Stimulated activated CD4-positive, alpha-beta T cell treated with anti-CD3 and anti-CD28 coated beads, Interleukin-1b, Interleukin-23, amount 100 ng/mL, for 1 hour (primary cell): ENCODE measurements at places on chromosomes 13 and 19.

DNA sequence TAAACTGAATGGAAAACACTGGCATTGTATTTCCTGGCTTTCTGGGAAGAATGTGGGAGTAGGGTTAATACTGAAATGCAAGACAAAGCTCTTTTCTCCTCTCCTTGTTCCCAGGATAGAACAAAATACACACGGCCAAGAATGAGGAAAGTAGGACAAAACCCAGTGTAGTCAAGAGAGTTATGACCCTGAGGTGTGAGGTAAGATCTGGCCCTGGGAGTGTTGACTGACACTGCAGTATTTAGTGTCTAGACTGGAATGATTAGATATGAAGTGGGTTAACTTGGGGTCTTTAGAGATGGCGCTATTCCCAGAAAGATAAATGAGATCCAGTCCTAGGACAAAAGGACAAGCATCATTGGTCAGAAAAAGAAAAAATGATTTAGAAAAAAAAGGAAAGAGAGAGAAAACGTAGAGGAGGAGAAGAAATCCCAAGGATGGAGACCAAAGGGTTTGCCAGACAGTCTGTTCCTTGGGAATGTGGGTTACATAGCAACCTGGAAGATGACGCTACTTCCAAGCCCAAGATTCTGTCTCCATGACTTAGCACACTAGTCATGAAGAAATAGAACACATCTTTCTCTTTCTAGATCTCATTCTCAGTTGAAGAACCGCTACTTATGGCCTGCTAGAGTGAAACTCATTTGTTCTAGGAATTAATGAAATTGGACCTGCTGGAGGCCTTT is 543.6 kb upstream of the GPC6 start:
- DNase-seq, result no peak

DNA sequence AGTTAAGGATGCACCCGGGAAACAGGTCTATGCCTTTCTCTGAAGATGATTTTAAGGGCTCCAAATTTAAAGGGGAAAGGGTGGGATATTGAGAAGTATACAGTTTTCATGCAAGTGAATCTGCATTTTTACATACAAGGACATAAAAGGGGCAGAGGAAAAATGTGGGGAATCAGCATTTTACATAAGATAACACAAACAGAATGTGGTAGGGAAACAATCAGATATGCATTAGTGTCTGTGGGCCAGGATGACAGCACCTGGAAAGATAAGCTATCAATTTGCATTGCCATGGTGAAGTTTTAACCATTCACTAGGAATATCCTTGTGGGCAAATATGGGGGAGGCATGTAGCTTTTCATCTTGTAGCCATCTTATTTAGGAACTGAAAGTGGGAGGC is 24.1 kb downstream of the IGFL3 start:
- no peak for DNase-seq

DNA sequence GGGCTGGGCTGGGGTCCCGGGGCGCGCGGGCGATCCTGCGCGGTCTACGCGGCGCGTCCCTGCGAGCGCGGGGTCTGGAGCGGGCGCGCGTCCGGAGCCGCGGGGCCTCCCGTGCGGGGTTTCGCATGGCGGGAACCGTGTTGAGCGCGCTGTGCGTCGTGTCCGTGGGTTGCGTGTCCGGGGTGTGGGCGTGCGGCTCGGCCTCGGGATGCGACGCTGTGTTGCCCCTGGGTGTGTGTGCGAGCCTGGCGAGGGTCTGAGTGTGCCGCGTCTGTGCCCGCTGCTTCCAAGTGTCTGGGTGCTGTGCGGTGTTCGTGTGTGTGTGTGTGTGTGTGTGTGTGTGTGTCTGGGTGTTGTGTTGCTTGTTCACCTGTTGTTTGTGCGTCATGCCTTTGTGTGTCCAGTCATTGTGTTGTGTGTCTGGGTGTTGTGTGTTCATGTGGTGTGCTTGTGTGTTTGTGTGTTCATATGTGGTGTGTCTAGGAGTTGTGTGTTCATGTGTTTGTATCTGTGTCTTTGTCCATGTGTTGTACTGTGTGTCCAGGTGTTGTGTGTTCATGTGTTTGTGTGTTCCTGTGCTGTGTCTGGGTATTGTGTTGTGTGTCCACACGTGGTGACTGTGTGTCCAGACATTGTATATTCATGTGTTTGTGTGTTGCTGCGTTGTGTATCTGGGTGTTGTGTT is 552 bp downstream of the PLK5 start:
- no peak for DNase-seq

DNA sequence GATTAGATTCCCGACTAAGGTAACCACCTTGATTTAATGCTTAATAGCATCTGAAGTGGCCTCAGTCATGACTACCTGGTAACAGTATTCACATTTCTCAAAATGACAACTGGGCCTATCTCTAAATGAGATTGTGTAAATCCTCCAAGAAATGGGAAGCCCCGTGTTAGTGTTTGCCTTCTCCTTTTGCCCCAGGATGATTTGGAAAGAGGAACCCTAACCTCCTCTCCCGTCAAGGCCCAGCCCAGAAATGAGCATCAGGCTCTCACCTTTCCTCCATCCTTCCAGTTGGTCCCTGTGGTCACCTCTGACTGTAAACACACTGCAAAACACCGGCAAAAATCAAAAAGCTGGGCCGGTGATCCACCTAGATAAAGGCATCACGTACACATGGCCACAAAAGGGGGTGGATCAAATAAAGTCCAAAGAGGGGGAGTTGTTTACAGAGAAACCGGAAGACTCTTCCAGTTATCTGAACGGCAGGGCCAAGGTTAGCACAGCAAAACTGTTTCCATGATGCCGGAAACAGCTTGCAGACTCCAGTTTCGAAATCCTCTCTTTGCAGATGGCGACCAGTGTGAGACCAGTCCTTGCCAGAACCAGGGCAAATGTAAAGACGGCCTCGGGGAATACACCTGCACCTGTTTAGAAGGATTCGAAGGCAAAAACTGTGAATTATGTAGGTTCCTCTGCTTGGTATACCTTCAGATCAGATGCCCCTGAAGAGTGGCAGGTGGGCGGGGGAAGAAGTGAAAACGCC is 16.4 kb downstream of the F10 start:
- DNase-seq, result no peak

- no peak for DNase-seq
Observed at GRCh38 chr19:12796146-12797071, 5.1 kb downstream of the JUNB start.

DNA sequence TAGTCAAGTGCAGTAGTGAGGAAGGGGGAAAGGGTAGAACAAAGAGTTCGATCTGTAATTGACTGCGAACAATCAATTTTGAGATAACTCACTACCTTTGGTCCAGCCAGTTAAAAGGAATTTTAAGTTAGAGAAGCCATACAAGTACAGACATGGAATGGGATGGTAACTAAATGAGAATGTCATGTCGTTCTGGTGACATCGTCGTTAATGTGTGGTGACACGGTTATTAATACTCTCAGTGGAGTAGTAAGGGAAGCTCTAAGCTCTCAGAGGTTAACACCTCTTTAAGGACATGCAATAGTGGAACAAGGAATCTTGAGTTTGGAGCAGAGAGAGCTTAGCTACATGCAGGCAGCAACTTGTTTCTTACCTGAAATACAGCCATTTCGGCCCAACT is 154.9 kb upstream of the KLF12 start:
- no peak for DNase-seq

DNA sequence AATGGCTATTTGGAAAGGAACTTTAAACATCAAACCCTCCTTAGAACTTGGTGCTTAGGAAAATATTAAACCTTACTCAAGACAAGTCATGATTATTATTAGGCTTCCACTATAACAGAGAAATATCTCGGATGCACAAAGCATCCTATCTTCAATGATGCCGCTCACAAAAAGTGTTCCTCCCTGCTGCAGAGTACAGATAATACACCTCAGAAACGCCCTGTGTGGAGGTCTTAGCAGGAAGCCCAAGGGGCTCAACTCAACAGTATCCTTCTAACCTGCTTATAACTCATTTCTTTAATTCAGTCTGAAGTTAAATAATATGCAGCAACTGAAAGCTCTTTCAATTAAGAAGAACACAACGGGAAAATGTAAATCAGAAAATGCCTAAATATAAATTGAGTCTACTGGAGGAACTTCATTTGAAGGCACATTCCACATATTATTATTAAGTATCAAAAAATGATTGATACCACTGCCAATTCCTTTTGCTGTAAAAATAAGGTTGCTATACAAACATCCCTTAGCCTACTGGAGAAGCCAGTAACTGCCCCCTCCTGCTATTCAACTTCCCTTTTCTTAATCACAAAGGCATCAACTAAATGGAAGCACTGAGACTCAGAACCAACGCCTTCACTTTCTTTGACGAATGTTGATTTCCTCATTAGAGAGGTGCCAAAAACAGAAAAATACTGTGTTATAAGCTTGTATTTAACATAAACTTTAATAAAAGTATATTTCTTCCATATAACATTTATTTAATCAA is 12.0 kb downstream of the ELF1 start:
- no peak for DNase-seq

- DNase-seq, result no peak
Observed at GRCh38 chr13:91355099-91355825, 7.8 kb downstream of the MIR17HG start.

DNA sequence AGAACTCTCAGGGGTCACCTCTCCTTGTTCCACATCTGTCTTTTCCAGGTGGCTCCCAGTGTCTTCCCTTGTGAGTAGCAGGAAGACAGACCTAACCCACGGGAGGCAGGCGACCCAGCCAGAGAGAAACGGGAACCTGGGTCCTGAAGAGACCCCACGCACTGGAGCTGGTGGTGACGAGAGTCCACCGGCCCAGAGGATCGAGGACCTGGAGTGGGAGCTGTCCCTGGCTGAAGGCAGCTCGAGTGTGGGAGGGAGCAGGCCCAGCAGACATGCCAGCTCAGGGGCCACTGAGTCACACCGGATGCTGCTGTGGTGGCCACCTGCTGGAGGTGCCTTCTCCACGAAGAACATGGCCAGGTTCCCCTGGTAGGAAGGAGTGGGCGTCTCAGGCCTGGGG is 66.5 kb upstream of the ATP12A start:
- no peak for DNase-seq

DNA sequence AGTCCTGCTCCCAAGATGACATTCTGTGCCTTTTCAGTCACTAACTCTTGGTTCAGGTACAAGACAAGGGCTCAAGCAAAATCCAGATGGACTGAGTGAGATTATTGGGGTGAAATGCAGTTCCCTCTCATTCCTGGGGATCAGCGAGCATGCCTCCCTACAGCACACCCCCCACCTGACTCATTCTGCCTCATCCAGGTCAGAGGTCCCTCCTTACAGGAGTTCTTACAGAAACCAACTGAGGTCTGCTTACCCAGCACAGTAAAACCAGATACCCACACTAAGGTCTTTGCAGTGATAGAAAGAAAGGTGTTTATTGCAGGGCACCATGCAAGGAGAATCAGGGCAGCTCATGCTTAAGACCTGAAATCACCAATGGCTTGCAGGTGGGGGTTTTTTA is 21.6 kb upstream of the MRI1 start:
- DNase-seq, result no peak

DNA sequence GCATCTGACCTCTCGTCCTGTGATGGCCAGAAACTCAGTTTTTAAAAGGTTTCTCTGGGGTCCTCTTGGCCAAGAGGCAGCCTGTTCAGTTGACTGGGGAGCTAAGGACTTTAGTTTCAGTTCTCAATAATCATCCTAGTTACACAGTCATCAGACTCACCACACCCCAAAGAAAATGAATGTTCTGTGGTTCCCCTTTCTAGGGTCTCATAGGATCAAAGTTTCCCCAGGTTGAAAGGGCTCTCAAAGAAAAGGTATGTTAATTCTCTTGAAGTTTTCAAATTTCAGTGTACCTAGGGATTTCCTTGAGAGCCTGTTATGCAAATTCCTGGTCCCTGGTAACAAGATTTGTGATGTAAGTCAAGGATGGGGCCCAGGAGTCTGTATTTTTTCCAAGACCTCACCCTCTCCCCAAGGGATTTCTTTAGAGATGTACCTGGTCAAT is 94.9 kb downstream of the FAM216B start:
- no peak for DNase-seq

GRCh38 chr13:52851137-52851962 is 2.9 kb upstream of the PCDH8 start:
- no peak for DNase-seq

DNA sequence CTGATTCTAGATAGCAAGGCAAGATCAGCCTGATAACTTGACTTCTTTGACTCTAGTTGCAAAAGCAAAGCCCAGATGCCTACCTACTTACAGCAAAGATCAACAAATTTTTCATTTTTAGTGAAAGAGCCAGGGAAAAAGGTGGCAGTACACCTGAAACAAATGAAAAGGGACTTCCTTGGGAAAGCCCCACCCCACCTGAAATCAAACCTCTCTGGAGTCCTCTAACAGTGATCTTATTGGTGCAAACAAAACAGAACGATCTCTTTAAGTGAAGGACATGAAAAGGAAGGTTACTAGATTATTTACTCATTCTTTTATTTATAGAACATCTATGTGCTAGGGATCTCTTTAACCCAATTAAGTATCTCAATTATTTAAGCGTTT is 507 bp upstream of the LCP1 start:
- no peak for DNase-seq

GRCh38 chr19:36097036-36097435 is 13.9 kb upstream of the OVOL3 start:
- DNase-seq, result no peak

GRCh38 chr13:64765636-64766035 is 2464.5 kb downstream of the PCDH9 start:
- no peak for DNase-seq

- no peak for DNase-seq
Observed at GRCh38 chr13:47327861-47328260, 431.0 kb upstream of the HTR2A start.

- DNase-seq, result no peak
Observed at GRCh38 chr19:17091758-17092333, 16.3 kb downstream of the MYO9B start.

- no peak for DNase-seq
Observed at GRCh38 chr13:50537029-50537428, 306.5 kb downstream of the DLEU7 start.

GRCh38 chr13:50955798-50956197 is 46.2 kb downstream of the RNASEH2B start:
- DNase-seq, result no peak

DNA sequence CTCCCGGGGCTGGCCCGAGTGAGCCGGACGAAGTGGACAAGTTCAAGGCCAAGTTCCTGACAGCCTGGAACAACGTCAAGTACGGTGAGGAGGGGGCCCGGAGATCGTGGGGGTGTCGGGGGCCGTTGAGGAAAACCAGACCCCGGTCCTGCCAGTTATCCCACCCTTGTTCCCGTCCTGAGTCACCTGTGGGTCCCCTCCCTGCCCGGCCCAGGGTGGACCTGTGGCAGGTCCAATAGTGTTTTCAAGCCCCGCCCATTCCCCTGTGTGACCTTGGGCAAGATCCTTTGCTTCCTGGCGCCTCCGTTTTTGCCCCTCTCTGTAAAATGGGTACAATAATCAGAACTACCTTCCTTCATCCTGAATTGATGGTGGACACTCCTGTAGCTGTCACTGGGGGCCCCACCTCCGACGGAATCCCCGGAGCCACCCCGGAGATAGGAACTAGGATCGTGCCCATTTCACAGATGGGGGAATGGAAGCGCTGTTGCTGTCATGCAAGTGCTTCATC is 593 bp downstream of the ATG4D start:
- DNase-seq, result no peak
